ENCODE measurements at places on chromosomes 3 and 15.
A peak's percentile ranks its signal among the peaks of the same experiment; 100 is the strongest.

DNA sequence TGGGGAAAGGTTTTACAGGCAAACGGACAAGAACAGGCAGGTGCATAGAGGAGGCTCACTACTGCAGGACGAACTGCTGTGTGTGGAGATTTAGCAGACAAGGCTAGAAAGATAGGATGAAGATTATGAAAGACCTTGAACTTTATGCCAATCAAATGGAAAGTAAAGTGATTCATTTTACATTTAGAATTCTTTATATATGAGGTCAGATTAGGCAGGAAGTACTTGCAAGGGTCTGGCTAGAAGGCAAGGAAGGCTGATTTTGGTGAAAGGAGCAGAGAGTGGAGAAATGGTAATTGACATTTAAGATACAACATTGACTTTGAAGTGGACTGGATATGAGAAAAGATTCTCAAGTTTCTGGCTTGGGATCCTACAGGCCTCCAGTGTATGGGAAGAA, 33.6 kb downstream of the PLSCR4 start:
- DNase-seq, result no peak

DNA sequence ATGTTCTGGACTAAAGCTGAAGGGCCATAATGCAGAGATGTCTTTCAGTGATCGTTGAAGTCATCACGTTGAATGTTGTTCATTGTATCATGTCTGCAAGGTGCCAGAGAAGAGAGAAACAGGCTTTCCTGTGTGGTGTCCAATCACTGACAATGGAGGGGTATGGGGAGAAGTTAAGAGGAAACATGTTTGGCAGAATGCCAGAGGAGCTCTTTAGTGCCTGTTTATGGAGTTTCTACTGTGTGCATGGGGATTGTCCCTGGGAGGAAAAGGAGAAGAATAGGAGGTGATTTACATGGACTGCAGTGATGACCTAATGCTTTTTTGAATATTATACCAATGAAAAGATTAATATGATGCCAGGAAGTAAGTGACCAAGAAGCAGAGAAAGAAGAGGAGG, 11.7 kb downstream of the SCAANT1 start:
- DNase-seq, result no peak

GRCh38 chr3:65963787-65964677, 74.7 kb downstream of the MAGI1 start:
- DNase-seq, result peak; percentile 65

DNA sequence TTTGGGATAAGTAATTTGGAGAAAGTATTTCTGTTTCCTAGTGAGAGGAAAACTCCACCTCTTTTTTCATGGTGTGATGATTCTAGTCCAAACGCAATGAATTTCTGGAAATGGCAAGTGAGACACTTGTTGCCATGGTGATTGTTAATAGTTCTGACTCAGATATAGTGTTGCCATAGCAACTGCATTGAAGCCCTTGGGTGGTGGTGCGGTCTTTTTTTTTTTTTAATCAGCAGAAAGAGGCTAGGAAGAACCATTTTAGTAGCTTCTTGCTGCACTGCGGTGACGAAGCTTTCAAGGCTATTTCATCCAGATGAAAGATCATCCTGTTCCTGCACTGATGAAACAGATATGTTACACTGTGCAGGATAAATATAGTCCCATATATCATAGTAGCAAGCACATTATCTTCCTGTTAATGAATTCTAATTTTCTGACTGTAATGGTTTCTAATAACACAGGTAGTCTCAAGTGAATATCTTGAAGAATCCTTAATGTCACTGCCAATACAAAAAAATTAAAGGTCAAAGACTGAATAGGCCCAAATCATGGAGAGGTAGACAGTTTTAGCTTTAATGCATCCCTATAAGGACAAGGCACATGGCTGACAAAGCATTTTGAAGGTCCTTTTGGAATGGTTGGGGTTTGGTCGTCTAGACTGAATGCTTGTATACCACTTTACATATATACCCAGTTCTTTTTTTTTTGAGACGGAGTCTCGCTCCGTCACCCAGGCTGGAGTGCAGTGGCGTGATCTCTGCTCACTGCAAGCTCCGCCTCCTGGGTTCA, 125.1 kb upstream of the ZBTB20 start:
- no peak for DNase-seq

DNA sequence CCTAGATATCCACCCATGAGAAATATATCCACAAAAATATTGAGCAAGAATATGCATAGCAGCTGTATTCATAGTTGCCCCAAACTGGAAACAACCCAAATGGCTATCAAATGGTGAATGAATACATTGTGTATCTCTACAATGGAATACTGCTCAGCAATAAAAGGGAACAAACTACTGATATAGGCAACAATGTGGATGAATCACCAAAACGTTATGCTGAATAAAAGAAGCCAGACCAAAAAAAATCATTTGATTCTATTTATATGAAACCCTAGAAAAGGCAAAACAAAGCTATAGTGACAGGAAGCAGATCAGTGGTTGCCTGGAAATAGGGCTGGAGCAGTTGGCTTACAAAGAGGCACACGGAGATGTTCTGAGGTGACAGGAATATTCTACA, 15.5 kb upstream of the CMTM7 start:
- no peak for DNase-seq

GRCh38 chr3:53164911-53165310, 3.9 kb downstream of the PRKCD start:
- DNase-seq, result no peak

GRCh38 chr3:16311960-16312451, 47.0 kb downstream of the OXNAD1 start:
- no peak for DNase-seq

DNA sequence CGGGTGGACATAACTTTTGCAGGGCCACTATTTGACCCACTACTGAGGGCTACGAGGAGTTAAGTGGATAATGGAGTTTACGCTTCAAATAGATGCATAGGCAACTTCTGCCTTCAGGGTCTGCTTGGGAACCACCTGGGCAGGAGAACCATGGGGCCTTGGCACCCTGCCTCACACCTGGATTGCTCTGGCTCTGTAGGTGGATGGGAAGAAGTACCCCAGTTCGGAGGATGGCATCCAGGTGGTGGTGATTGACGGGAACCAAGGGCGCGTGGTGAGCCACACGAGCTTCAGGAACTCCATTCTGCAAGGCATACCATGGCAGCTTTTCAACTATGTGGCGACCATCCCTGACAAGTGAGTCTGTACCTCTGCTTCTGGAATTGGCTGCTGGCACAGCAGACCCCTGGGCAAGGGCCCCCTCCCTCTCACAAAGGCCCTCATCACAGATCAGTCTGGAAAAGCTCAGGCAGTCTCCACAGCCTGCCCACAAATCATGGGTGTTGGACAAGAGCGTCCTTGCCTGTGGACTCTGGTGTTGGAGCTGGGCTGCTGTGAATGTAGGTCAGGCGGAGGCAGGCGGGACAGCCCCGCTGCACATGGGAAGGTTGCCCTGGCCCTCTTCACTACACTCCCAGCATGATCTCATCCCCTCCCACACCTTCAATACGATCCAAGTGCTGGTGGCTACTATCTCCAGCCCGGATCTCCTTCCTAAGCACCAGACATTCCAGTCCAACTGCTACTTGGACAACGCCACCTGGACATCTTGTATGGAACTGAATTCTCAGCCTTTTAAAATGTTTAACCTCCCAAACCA, 46.7 kb downstream of the MESD start:
- no peak for DNase-seq

DNA sequence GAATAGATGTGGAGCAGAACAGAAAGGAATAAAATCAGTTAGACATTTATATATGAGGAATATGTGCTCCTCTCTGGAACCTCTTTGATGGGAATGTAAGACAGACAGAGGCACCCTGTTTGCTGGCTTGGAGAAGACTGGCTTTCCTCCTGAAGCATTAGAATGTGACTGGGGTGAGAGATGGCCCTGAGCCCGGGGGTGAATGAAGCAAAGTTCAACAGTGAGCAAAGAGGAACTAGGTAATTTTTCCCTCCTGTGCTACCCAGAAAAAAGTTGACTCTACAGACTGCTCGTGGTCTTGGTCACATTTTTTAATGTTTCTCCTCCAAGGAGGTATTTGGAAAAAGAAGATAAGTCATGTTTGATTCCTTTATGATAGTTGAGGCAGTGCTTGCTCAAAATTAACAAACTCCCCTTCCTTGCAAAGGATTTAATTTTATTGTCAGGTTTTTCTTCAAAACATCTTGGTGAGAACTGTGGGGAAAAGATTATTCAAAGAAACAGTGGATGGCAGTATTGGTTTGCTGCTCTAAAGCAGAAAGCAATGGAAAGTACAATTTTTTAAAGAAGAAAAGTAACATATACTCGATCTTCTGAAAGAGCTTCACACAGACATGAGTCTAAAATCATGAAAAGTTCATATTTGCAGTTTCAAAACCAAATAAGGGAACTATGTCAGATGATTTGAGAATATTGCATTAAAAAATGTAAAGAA, 370.4 kb upstream of the CDIN1 start:
- no peak for DNase-seq

DNA sequence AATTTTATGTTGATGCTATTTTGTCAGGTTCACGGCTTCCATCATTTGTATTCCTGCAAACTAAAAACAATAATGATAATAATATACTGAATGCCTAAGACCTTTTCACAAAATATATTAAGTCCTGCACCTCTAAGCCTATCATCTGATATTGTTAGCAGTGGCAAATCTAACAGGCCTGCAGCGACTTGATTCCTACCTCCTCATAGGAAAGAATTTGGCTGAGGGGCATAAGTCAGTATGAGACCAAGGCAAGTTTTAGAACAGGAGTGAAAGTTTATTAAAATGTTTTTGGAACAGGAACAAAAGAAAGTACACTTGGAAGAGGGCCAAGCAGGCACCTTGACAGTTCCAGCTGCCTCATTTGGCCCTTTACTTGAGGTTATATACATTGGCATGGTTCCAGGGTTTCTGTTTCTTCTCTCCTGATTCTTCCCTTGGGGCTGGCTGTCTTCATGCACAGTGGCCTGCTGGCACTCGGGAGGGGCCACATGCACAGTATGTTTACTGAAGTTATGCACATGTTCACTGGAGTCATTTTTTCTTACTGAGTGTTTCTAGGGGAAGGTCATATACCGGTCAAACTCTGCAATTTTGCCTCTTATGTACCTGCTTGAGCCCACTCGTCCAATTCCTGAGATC, 418.1 kb downstream of the EPHA6 start:
- no peak for DNase-seq

DNA sequence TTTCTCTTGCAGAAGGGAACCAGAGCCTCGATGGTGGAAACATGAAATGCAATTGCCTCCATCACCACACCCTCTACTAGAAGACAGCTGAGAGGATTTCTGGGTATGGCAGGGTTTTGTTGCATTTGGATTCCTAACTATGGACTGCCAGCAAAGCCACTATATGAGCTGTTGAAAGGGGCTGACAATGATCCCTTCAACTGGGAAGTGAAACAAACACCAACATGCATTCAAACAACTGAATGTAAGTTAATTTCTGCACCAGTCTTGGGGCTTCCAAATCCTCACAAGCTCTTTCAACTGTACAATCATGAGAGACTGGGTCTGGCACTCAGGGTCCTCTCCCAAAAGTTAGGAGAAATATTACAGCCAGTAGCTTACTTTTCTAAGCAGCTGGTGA, 116.7 kb upstream of the PLCL2 start:
- no peak for DNase-seq

GRCh38 chr3:23442598-23443383, 239.7 kb downstream of the UBE2E2 start:
- DNase-seq, result no peak

GRCh38 chr3:12687948-12688347, 24.0 kb upstream of the RAF1 start:
- no peak for DNase-seq

GRCh38 chr3:37963635-37964034, 27.0 kb upstream of the VILL start:
- no peak for DNase-seq

GRCh38 chr15:35596285-35596684, 50.3 kb upstream of the DPH6 start:
- no peak for DNase-seq

- no peak for DNase-seq
Observed at GRCh38 chr3:127410678-127411077, 122.8 kb upstream of the PRR20G start.

GRCh38 chr15:36626141-36626800, 46.8 kb downstream of the CDIN1 start:
- DNase-seq, result no peak
